ENCODE measurements at places on chromosomes 4 and X.

DNA sequence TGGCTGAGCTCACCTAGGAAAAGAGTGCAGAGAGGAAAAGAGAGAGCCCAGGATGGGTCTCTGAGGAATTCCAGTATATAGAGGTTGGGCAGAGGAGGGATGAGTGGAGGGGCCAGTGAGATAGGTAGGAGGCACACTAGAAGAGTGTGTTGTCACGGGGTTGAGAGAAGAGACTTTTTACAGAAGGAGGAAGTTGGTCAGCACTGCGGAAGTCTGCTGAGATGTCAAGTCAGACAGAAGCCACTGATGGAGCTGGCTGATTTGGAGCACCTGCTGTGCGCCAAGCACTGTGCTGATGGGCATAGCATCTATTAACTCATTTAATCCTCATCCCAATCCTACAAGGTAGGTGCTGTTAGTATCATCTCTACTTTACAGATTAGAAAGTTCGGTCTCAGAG, 60.4 kb downstream of the EFNB1 start:
- no peak for DNase-seq

DNA sequence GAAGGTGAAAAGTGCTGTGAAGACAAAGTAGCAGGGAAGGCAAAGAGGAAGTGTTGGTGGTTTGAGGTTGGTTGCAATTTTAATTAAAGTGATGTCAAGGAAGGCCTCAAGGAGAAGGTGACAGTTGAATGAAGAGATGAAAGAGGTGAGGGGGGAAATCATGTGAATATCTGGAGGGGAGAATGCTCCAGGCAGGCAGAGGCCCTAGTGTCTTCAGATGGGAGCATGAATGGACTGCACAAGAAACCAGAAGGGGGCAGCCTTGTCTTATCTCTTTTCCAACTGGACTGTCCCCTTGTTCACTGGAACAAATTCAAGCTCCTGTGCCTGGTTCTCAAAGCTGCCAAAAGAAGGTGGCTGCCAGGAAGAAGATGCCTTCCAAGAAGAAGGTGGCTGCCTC, 68.4 kb downstream of the MAOB start:
- DNase-seq = peak; percentile 0

DNA sequence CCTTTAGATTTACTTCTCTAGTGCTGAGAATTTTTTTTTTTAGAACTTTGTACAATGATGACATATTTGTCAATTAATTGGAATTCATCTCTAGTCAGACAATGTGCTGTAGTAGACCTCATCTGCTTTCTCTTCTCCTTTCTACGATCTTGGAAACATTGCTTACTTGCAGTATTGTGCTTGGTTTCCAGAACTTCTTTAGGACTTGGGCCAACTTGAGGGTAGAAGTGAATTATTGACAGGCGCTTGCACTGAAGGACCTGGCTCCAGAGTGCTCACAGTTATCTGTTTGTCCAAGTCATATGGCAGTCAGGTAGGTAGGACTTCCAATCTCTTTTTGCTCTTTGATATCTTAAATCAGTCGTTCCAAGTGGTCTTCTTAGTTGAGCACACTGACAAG, 39.6 kb downstream of the FNIP2 start:
- DNase-seq = no peak

GRCh38 chr4:119310826-119311225, 11.1 kb downstream of the FABP2 start:
- no peak for DNase-seq

DNA sequence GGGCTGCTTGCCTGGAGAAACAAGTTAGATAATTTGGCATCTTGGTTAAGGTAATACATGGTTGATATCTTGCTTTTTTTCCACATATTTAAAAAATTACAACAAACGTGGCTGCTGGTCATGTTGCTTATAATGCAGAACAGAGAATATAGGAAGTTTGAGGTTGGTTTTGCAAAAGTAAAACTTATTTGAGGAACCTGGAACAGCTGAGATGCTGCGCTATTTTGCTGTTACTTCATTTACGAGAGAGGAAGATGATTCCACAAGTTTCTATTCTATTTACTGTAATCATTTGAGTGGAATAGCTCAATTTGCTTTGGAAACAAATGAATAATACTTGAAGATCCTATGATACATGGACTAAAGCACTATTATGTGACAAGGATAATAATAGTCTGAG, 118.9 kb downstream of the TMA16 start:
- DNase-seq = no peak

- no peak for DNase-seq
Measured at GRCh38 chrX:125340490-125340889, 20.8 kb downstream of the TEX13C start.

DNA sequence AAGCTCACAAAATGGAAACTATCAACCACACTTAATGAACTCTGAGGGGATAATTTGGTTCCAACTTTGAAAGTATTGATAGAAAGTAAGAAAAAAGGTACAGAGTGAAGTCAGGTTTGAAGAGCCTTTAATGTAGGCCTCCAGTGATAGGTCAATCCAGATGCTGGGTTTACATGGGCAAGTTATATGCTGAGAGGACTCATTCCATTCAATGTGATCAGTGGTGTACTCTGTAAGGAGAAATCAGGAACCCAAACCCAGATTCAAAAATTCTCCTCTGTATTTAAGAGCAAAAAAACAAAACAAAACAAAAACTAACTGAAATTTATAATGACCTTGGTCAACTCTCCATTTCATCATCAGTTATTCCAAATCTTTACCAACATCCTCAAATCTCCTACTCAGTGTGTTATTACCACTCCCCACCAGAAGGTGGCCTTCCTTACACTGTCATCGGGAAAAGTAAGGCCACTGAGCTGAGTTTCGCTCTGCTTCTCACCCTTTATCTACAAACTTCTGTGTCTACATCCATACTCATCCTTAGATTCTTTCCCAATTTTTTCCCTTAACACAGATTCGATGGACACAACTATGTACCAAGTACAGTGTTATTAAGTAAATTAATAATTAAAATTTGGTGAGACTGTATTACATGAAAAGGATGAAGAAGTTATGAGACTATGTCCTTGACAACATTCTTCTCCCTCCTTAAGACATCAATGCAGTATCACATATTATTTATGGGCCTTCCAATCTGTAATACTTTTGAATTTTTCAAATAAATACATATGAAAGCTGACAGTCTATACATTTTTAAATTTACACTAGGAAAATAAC, 88.3 kb downstream of the ZAR1 start:
- DNase-seq = peak; percentile 32

DNA sequence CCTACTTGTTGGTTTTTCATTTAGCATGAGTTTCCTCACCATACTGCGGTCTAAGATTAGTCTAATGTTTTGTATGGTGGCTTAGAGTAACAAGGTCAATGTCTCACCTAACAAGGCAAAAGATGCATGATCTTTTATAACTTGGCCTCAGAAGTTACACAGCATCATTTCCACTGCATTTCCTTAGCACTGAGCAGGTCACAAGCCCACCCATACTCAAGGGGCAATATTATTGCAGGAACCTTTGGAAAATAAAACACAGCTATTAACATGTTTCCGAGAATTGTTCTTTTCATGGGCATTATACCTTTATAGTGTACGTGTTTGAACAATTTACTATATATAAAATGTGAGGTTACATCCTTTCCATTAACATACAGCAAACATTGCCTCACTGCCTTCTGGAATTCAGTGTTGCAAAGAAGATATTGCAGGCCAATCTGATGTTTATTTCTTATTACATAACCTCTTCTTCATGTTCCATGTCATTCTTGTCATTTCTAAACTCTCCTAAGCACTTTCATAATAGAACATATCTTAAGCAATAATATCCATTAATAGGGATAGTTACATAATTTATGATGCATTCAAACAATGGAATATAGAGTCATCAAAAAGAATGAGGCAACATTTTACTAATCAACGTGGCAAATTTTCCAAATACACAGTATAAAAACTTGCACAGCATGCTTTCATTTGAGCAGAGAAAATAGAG, 153.8 kb downstream of the AREG start:
- no peak for DNase-seq

- no peak for DNase-seq
Measured at GRCh38 chr4:137519406-137519805, 12.9 kb downstream of the PCDH18 start.

DNA sequence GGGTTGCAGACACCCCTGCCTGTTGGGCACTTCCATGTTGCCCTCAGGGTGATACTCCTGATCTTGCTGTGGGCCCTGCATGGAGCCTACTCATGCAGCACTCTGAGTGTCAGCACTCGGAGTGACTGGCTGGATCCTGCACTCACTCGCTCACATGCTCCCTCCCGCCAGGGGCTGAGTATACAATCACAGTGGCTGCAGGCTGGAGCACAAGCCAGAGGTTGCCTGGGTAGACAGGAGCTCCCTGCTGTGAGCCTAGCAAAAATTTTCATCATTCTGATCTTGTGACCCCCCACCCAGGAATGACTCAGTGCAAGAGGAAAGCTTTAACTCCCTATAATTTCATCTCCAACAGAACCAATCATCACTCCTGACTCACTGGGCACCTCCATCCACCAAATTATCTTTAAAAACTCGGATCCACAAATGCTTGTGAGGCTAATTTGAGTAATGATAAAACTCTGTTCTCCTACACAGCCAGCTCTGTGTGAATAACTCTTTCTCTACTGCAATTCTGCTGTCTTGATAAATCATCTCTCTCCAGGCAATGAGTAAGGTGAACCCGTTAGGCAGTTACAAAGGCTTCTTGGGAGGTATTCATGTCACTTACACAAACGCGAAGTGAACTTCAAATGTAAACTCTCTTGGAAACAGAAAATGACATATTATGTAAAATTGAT, 1180.8 kb upstream of the PABPC4L start:
- DNase-seq = no peak

- DNase-seq = no peak
Measured at GRCh38 chrX:39227371-39227770, 426.1 kb downstream of the MID1IP1 start.

DNA sequence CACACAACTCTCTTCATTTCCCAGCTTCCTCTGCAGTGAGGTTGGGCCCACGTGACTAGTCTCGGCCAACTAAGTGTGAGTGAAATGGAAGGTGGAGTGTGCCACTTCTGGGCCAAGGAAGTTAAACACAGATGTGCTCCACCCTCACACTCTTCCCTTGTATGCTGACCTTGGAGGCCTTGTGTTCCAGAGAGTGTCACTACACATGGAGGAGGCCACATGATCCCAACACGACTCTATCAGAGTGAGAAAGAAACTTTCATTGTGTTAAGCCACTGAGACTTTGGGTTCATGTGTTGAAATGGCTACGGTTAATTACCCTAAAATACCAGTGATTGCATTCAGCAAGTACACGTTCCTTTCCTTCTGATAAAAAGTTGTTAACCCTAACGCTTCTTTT, 55.1 kb downstream of the TBC1D9 start:
- no peak for DNase-seq

DNA sequence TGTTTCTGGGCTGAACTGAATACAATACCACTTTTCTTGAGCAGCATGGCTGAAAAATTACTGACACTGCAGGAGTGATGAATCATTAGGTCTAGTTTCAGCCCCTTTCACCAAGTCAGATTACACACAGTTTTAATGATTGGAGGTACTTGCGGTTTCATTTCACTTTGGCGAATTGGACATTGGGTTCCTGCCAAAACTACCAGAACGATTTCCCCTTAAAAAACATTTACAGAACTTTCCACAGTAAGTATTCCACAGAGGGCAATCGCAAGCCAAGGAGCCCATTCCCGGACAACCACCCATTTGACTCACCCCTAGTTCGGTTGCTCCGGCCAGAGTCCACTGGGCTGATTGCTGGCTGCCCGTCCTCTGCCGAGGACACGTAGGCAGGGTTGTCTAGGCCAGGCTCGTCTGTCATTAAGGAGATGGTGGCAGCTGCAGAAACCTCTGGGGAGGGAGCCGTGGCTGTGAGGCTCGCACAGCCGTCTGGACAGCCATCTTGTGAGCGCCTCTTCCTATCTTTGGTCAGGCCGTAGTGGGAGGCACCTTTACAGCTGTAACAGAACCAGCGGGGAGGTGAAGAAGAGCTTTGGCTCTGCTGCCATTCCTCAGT, 83.5 kb downstream of the LNX1 start:
- no peak for DNase-seq

GRCh38 chrX:48064261-48064660, 7.2 kb downstream of the ZNF630 start:
- no peak for DNase-seq

GRCh38 chr4:10554694-10555093, 97.5 kb upstream of the ZNF518B start:
- DNase-seq = peak; percentile 64

DNA sequence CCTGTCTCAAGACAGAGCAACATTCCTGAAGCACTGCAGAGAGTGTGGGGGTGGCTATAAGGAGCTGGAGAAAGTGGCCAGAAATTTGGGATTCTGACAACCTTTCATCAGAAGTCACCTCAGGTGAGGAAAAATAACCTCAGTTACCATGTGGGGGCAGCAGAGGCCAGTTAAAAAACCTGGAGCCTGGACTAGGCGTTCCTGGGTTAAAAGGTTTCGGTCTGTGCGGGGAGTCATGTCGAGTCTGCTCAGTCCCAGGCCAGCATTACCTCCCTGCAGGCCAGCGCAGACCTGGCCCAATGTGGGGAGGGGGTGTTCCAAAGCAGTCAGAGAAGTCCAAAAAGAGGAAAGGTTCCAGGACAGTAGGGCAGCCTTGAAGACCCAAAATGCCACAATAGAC, 10.9 kb upstream of the NALF2 start:
- DNase-seq = peak; percentile 8

DNA sequence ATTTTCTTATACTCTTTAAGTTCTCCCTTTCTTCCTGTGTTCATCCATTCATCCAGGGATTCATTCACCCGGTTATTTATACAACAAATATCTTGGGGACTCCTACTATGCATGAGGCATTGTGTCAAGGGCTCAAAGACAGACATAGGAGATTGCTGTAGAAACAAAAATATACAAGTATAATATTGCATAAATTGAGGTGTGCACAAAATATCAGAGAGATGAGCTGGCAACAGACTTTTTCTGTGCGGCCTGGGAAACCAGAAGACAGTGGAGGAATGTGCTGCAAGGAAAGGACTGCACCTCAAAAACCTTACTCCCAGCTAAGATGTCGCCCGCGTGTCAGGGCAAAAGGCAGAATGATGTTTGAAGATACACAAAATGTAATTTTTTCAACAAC, 9.6 kb downstream of the OTOP1 start:
- no peak for DNase-seq

DNA sequence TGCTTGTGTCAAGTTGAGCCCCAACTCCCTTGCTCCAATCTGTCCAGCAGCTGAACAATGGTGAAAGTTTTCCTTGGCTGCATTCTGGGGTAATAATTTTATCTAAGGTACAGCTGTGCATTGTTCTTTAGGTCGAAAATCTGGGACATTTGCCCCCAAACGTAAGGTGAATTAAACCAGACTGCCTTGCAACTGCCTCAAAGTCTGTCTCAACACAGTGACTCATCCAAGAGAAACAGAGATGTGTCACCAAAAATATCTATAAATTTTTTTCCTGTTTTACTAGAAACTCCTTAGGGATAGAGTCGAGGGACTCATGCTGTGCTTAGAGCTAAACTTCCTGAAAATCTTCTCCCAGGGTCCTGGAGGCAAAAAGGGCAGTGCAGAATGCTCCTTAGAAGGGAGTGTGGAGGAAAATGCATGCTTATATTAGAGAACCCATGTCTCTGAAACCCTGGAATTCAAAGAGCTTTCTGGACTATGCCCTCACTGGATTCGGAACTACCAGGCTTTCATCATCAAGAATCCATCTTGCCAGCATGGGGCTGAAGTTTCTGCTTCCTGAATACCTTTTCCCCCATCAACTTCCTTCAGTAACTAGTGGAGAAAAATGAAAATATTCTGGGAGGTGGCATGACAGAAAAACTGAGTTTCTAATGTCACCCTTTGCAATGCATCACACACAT, 115.7 kb downstream of the PALLD start:
- no peak for DNase-seq

GRCh38 chrX:20988118-20988517, 386.1 kb upstream of the CNKSR2 start:
- DNase-seq = no peak

- DNase-seq = no peak
Measured at GRCh38 chr4:3228881-3229280, 20.1 kb upstream of the MSANTD1 start.

Measured in NCI-H526 treated with DMSO at 0.1 percent for 48 hours (cell line).